ENCODE measurements at places on chromosomes 6 and 20. TPM values are rescaled to one million over a fixed set of nuclear protein-coding genes. Genes with fewer than 3 reads are reported as not detected.
A peak's percentile ranks its signal among the peaks of the same experiment; 100 is the strongest.

PROCR gene
- total RNA-seq = 53.5 TPM

BCLAF1 gene
- total RNA-seq = 86.3 TPM

EBF4 gene
- total RNA-seq = 30.7 TPM

ZNF335 gene
- 12.5 TPM for total RNA-seq

CMTR1 gene
- 30.8 TPM for total RNA-seq

PIGT gene
- 49.7 TPM for total RNA-seq

SLC24A3 gene
- total RNA-seq = 19.4 TPM

GRCh38 chr20:59583428-59584277 lies 20.7 kb upstream of the PHACTR3 start:
- DNase-seq = peak; percentile 76

DNA sequence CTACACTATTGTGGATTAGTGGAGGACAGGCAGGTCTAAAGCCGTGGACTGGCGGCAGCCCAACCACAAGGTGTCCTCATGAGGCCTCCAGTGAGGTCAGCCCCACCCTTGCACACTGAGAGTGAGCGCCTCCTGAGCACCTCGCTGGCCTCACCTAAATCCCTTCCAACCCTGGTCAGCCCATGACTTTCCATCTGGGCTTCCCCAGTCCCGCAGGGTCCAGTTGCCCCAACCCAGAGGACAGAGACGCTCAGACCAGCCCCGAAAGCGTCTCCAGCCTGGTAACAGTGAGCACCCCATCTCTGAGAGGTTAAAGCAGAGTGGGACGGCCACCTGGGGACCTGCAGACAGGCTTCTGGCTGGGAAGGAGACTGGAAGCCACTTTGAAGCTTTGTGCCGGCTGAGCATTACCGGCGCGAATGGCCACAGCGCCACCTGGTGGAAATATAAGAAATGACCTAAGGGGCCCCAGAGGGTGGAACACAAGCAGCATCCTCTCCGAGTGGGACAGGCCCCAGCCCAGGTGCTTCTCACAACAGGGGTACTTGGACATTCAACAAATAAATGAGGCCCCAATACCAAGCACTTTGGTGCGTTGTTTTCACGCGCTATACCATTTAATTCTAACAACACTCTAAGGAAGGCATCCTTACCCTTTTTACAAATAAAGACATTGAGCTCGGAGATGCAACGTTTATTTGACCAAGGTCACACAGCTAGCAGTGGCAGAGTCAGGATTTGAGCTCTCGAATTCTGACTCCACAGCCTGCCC lies 65.7 kb upstream of the TOP1 start:
- peak; percentile 80 for DNase-seq

DNA sequence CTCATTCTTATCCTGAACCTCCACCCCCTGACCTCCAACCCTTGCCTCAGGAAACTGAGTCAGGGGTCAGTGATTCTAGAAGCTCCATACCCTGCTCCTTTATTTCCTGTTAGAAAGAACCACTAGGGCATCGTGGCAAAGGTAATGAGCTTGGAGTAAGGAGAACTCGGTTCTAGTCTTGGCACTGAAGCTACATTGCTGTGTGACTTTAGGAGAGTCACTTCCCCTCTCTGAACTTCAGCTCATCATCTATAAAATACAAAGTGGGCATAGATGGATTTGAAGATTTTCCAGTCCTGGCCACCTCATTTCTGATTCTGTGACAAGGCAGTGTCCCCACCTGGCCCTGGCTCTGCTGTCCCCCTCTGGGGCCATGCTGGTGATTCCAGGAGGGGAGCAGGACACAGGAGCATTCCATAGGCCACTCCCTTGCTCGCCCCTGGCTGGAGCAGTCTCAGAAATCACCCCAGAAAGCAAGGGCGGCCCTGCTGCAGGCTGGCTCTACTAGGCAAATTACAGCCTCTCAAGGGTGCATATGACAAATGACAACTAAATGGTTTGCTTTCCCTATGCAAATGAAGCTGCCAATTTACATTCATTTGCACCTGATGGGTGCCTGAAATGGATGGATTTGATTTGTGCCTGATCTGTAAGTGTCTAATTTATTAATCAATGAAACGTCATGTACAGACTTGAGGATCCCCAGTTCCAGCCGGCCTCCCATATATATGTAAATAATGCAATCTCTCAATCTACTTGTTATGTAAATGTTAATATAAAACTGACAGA lies 62.2 kb downstream of the LRFN2 start:
- no peak for DNase-seq

DNA sequence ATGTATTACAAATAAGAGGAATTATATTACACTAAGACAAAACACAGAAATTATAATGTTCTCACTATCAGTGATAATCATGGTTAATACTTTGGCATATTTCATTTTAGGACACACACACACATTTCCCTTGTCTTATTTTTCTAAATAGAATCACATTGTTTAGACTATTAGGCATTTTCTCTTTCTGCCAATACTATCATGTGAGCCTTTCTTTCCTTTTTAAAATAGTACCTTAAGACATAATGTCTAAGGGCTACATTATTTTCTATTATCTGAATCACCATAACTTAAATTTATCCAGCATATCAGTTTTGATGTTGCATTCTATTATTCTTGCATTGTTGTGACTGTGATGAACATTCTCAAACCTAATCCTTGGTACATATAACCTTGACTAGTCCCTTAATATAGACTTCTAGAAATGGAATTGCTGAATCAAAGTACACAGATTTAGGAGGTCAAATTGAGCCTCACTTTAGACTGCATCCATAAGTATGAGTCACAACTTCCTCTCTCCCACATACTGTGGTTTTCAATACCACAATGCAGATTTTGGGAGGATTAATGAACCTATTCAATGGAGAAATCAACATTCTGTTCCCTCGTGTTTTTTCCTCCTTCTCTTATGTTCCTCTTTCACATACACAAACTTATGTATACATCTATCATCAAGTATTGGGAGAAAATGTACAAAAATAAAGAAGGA lies 212.6 kb downstream of the MOXD1 start:
- DNase-seq = no peak

DNA sequence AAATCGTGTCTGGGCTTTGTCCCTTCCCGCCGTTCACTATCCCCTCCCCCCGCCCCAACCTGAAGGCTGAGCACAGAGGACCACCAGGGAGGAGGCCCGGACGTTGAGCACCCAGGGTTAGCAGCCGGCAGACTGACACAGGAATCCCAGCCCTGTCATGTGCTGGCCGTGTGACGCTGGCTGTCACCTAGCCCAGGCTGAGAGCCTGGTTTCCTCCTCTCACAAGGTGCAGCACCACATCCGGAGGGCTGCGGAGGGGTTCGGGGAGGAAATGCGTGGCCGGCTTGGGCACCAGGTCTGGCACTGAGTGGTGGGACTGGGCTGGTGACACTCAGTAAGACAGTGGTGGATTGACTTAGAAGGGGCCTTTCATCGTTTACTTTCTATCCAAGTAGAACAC lies 4.6 kb upstream of the LSM14B start:
- DNase-seq = no peak

DNA sequence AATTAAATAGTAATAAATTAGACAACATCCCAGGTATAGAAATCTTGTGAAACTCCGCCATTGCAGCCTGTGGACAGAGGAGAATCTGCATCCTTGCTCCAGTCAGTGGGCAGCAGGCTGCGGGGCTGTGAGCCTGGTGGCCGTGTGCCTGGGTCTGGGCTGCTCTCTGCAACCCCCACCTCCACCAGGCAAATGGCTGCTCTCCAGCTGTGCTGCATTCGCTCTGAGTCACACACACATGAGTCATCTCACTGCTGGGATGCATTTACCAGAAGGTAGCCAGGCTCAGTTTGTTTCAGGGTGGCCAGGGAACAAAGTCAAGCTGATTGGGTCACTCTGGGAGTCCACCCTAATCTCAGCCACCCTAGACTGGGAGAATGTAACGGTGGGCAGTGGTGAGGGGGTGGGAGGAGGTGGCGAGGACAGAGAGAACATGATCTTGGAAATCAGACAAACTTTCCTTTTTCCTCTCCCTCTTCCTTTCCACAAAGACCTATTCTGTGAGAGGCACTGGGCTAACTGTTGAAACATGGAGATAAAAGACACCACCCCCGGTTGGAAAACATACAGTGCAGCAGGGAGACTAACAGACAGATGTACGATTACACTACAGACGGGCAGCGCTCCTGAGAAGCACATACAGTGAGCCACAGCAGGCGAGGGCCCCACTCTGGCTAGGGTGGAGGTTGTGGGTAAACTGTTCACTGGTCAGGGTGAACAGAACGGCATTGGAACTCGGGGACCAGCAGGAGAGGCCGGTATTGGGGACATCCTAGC lies 59.2 kb downstream of the TRAM2 start:
- DNase-seq = peak; percentile 96

GRCh38 chr6:104381907-104382306 lies 477.8 kb downstream of the HACE1 start:
- no peak for DNase-seq

GRCh38 chr20:12535316-12535715 lies 473.5 kb upstream of the SPTLC3 start:
- DNase-seq = no peak

- no peak for DNase-seq
Observed at GRCh38 chr20:63917811-63918210, 22.9 kb downstream of the DNAJC5 start.

DNA sequence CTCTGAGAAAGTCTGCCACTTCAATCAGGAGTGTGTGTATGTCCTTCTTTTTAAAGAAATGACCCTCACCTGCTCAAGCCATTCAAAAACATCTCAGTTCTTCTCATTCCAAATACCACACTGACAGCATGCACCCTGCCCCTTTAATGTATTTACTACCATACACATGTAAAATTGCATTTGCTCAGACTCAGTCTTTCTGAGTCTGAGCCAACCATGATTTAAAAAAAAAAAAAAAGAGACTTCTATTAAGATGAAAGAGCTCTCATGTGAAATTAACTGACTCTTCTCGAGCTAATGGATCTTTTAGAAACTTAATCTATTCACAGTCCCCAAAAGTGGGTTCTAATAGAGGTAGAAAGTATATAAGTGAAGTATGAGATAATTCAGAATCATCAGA lies 1.4 kb upstream of the FILIP1 start:
- no peak for DNase-seq

DNA sequence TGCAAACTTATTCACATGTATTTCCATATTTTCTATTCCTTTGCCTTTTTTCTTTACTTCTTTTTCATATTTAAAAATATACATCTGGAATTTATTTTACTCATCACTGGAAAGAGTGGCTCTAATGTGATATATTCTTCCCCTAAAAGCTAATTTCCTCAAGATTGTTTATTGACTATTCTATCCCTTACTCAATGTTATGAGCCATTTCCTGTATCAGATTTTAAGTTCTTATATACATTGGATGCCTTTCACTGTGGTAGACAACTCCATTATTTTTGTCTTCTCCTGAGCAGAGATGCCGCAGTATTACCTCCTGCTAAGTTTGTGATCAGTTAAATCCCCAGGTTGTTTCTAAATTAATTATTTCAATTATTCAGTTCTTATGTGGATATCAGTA lies 418.4 kb upstream of the JAG1 start:
- DNase-seq = no peak

DNA sequence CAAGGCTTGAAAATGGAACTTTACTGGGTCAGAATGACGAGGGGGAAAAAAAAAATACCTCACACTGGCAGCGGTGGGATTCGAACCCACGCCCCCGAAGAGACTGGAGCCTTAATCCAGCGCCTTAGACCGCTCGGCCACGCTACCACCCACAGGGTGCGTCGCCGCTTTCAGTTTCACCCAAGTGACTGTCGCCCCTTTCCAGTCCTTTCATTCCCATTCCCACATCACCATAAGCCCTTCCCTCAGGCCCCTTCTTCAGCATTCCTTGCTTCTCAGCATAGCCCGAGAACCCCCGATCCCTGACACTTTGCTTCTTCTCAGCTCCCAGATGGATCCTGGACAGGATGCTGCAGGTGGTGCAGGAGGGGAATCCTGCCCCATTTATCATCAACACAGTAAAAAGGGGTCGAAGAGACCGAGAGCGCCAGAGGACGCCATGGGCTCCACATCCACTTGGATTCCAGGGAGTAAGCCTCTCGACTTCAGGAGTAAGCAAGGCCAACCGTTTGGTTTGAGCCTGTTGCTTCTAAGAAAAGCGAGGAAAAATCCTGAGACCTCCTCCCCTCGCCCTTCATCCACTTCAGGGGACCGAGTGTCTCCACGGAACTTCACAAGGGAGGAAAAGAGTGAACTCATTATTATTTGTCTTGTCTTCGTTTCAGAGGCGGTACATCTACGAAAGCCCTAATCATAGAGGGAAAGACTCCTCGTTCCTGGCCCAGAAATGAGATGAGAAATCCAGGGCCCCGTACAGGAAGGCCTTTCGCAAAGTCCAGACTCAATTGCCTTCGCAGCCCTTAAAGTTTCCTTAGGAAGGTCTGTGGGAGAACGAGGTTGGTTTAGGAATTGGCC lies 20.0 kb upstream of the TRIM27 start:
- DNase-seq = peak; percentile 81

DNA sequence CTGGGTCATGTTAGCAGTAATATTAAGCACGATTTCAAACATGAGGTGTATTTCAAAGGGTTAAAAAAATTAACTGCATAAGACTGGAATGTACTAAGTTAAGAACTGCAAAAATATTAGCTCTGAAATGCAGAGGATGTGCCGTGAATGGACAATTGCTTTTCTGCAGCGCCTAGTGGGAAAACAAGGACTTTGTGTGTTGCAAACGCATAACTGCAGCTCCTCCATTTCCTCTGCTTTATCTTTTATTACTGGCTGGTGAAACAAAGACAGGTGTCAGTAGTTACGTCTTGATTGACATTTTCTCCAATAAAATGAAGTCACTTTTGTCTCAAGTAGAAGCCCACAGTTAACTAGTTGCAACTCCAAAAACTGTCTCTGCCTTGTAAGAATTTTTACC lies 1.7 kb downstream of the PDE7B start:
- DNase-seq = no peak

- DNase-seq = no peak
Observed at GRCh38 chr20:50125279-50125678, 12.3 kb upstream of the UBE2V1 start.

DNA sequence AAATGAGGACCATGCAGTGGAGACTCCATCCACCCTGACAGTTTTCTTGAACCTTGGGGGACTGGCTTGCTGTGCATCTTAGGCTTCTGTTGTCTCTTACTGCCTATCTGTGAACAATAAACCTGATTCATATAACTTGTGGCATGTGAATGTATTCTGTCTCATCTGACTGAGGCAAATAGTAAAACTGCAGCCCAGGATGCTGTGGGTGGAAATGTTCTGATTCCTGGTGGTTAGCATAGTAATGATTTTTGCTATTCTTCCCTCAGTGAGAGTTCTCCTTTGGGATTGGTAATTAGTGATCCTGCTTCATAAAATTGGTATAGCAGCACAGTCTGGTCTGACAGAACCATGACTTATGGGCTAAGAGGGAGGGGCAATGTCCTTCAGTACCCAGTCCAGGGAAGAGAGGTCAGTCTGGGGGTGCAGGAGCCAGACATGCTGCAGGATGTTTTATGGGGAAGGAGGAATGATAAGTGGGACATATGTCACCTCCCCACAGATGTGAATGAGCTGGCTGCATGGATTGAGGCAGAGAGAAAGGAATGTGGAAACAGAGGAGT lies 147.1 kb downstream of the OR2B2 start:
- DNase-seq = no peak

- no peak for DNase-seq
Observed at GRCh38 chr6:169366258-169366901, 112.7 kb upstream of the THBS2 start.

GRCh38 chr6:75428204-75428603 lies 65.4 kb downstream of the FILIP1 start:
- no peak for DNase-seq
